Stimulated activated CD8-positive, alpha-beta memory T cell treated with anti-CD3 and anti-CD28 coated beads, Interleukin-15, amount 100 ng/mL, for 24 hours (primary cell): ENCODE measurements at places on chromosomes 5 and 9.

DNA sequence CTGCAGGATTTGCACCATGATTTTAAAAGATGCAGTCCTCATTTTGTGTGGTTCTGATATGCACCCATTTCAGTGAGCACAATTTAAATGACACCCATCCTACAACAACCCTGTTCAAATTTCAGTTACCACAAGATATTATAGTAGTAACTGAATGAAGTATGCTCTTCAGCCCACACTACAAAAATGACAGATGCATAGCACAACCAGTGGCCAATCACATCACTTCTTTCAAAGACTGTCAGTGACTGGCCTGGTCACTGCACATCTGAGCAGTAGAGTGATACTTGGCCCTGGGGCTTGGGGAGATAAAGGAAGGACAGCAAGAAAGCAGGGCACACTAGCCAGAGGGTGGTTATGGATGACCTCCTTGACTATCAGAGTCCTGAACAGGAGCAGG is 19.8 kb upstream of the IFNK start:
- no peak for DNase-seq

DNA sequence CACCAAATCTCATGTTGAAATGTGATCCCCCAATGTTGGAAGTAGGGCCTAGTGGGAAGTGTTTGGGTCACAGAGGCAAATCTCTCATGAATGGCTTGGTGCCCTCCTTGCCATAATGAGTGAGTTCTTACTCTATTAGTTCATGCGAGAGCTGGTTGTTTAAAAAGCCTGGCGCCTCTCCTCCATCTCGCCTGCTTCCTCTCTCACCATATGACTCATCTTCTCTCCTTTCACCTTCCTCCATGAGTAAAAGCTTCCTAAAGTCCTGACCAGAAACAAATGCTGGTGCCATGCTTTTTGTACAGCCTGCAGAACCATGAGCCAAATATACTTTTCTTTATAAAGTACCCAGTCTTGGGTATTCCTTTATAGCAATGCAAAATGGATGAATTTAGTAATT is 20.9 kb upstream of the ARHGAP26 start:
- DNase-seq, result no peak

DNA sequence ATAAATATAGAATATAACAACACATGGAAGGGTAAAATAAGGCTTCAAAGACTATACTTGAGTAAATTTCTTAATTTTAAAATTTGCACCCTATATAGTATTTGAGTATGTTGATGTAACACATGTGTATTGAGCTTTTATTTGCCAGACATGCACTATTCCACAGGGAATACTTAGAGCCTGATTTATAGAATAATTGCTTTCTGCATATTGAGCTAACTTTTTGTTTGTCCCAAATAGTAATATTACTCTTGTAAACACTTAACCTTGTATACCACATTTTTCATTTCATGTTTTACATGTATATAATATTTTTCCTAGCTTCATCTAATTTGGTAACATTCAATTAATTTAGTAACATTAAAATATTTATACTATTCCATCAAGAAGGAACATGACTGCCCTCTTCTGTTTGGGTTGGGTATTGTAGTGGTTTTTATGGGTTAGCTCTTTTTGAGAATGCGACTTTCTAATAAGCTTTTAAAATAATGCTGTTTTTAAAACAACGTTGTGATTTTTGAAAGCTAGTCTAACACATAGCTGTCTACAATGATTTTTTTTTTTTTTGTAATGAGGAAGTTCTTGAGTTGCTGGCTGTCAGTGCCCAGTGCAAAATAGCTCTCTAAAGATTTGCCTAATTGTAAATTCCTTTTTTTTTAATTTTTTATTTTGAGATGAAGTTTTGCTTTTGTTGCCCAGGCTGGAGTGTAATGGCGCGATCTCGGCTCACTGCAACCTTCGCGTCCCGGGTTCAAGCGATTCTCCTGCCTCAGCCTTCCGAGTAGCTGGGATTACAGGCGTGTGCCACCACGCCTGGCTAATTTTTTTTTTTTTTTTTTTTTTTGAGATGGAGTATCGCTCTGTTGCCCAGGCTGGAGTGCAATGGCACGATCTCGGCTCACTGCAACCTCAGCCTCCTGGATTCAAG is 4.8 kb downstream of the SUB1 start:
- DNase-seq, result no peak

DNA sequence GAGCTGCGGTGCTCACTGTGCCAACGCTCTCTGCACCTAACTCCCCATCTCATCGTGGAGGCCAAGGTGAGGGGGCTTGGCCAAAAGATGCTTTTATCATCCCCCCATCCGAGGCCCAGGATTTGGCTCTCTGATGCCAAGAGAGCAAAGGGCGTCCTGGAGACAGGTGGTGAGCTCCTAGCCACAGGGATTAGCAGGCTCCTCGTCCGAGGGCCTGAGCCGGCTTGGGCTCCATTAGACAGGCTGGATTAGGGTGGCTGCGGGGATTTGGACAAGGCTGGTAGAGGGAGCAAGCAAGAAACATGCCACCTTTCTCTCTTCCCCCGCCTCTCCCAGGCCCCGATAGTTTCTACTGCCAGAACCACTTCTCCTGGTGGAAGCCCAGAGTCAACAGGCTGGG is 1.0 kb upstream of the GRM6 start:
- no peak for DNase-seq

DNA sequence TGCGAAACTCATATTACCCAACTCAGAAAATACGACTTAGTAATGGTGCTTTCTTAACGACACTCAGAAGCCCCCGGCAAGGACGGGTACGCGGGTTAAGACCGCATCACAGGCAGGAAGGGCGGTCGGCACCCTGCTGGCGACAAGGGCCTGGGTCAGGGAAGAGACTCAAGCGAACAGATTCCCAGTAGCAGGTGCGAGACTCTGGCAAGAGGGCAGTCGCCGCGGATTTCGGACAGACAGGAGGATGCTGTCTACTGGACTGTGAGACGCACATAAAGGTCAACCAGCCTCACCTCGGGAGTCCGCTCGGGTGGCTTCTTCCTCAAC is 398 bp downstream of the RAPGEF6 start:
- DNase-seq, result peak; percentile 30

DNA sequence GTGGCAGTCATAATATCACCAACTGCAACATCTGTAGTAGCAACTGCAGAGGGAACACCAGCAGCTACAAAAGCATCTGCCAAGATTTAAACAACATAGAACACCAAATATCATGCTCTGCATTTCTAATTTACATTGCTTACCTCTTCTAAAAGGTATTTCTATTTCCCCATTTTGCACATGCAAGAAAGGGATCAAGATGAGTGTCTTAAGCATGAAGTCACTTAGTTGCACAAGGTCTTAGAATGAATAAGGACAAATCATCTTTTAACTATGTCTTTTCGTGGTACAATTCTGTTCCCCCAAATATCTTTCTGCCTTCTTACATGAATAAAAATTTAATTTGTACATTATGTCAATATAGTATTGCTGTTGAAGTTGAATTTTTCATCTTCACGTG is 1746.4 kb downstream of the EFNA5 start:
- no peak for DNase-seq

GRCh38 chr9:14347406-14348122 is 33.6 kb upstream of the NFIB start:
- DNase-seq, result no peak

- no peak for DNase-seq
Observed at GRCh38 chr5:125410537-125411070, 664.2 kb upstream of the ZNF608 start.

GRCh38 chr9:89850153-89850552 is 245.3 kb downstream of the GADD45G start:
- DNase-seq, result no peak

DNA sequence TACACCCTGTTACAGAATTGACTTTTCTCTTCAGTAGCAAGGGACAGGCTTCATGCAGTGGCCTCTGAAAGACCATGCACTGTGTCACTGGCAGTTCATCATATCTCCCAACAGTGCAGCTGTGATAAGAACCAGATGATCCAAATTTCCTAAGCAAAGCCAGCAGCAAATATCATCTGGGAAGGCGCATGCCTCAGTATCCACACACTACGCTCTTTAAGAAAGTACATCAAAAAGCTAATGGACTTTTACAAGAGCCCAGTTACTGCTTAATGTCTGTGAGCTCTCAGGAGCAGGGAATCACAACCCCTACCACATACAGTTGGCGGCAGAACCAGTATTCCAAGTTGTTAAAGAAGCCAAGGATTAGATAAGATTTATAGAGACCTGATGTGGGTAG is 25.1 kb downstream of the ADAMTSL1 start:
- DNase-seq, result no peak

DNA sequence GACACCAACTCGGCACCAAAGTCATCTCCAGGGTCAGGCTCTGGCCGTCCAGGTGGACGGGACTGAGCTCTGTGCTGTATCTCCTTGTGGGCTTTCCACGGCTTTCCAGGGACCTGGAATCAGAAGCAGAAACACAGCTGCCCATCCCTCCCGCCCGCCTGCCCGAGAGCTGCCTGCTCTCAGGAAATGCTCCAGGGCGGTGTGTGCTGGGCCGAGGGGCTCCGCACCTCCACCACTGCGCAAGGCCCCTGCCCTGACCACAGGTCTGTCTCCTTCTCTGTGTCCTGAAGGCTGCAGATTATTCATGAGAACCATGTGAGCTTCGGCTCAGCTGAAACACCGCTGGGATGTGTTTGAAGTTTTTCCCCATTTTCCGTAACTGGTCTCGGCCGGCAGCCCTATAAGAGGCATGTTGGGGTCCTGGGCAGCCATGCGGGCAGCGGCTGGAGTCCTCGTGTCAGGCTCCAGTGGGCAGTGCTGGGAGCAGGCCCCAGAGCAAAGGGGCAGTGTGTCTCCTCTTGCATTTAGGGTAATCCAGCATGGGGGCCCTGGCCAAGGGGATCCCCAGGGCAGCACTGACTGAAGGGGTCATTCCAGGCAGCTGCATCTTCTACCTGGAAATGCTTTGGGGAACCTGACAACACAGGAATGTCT is 22.8 kb downstream of the NKD2 start:
- DNase-seq, result no peak

GRCh38 chr5:68376935-68377334 is 161.4 kb downstream of the PIK3R1 start:
- no peak for DNase-seq

- DNase-seq, result no peak
Observed at GRCh38 chr5:137960141-137960540, 70.9 kb downstream of the PKD2L2 start.

DNA sequence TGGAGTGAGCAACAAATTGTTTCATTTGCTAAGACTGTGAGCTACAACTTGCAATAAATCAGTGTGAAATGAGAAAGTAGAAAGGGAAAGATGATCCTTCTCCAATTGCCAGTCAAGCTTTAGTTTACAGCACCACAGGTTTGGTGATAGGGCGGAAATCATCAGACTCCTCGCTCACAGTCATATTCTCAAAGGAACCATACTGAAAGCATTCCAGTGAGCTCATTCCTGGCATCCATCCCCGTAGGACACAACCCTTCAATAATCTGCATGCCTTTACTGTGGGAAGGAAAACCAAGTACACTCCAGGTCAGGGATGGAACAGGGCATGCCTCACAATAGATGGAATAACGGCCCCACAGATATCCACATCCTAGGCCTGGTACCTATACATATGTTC is 80.7 kb downstream of the FSTL4 start:
- DNase-seq, result no peak

GRCh38 chr5:143064676-143065075 is 294.5 kb downstream of the ARHGAP26 start:
- no peak for DNase-seq

GRCh38 chr9:97845130-97845529 is 7.9 kb upstream of the FOXE1 start:
- DNase-seq, result no peak

DNA sequence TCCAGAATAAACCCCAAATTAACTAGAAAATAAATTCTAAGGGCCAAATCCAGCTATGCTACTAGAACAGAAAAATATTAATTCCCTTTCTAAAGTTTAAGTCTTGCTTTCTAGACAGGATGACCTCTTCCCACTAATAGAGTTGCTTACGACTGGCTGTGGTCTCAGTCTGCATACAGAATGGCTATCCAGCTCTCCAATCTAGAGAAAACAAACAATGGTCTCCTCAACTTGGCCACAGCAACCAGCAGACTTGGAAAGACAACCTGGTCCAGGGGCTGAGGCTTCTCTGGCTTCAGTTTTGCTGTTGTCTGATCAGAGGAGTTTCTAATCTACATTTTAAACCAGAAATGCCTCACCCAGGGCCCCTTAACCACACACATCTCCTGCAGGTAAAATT is 28.9 kb downstream of the RASEF start:
- no peak for DNase-seq

DNA sequence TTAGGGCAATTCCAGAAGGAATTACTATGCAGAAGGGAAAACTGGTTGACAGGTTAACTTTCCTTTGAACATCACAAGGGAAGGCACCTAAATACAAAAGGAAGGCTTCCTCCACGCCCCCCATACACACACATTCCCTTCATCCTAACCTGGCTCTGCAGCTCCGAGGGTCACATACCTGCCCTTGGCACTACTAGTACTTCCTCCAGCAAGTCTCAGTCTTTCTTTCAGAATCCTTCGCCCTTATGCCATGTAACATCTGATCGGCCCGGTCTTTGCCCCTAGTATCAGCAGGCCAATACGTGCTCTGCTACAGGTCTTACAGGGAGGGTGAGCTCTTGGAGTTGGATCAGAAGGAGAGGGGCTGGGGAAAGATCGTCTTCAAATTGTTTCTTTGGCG is 1.6 kb upstream of the MARCHF6 start:
- DNase-seq, result no peak

DNA sequence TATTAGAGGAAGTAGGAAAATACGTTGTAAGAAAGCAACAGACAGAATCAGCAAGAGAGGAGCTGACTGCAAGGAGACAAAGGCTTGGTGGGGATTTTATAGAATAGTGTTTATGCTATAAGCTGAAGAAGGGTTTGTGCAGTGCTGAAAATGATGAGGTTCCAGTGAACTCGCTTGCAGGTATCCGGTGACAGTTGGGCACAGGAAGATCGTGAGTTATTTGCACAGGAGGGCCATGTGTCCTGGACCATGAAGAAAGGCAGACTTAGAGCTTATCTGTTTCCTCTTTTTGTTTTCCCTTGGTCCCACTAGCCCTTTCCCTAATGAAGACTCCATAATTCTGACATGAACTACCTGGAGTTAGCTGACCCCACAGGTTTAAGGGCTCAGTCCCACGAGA is 61.4 kb downstream of the NXNL2 start:
- DNase-seq, result no peak

DNA sequence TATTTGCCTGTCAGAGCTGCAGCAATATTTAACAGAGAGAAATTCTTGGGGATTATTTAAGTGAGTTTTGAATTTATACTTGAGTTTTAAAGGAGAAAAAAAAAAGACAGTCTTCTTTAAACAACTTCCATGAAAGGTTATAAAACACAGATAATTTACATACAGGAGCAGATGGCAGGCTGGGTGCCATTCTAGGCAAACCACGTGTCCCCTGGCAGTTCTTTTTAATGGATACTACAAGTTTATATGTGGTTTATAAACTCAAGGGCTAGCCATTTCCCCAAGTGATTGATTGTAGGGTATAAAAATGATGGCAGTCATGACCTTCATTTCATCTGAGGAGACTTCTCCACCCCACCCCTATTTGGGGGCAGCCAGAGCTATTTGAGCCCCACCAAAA is 166.6 kb downstream of the FSTL4 start:
- no peak for DNase-seq

GRCh38 chr5:66814146-66814991 is 218.2 kb downstream of the MAST4 start:
- DNase-seq, result no peak

GRCh38 chr9:800591-801150 is 40.8 kb upstream of the DMRT1 start:
- DNase-seq, result no peak
